ENCODE measurements at places on chromosomes 3 and 15. TPM values are rescaled to one million over a fixed set of nuclear protein-coding genes. Genes with fewer than 3 reads are reported as not detected.

Gene SLC24A5
- total RNA-seq, result not detected

Gene TLR9
- total RNA-seq, result not detected

Gene MESP1
- total RNA-seq, result 0.58 TPM

Gene NEK4
- 24.6 TPM for total RNA-seq

Gene IL17RD
- total RNA-seq, result 1.2 TPM

Gene EFL1
- 44.7 TPM for total RNA-seq

Gene DISP2
- total RNA-seq, result 1.8 TPM

Gene C3orf85
- not detected for total RNA-seq

All from MCF 10A (cell line).